ENCODE measurements at places on chromosomes 3 and 15.

GRCh38 chr3:118705487-118706219, 329.0 kb downstream of the IGSF11 start:
- no peak for DNase-seq

DNA sequence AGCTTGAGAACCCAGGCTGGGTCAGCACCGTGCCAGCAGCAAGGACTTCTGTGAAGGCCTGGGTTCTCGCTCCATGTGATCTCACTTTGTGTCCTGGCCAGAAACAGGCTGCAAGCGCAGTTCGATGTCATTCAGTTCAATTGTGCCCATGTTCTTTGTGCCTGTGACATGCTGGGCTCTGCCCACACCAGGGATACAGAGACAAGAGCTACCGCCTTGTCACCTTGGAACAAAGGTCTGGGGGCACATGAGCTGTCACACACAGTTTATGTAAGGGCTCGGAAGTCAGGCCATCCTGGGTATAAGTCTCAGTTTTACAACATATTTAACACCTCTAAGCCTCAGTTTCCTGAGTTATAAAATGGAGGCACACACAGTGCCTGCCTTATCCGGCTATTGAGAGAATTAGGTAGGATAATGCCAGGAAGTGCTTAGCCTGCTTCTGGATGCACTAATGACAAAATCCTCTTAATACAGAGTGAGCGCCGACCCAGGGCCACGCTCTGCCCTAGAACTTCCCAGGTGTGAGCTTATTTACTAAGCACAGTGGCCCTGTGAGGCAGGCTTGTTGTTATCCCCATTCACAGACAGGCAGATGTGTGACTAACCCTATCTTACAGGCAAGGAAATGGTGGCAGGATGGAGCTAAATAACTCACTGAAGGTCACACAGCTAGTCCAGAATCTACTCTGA, 50.4 kb upstream of the LIMD1 start:
- DNase-seq: no peak

DNA sequence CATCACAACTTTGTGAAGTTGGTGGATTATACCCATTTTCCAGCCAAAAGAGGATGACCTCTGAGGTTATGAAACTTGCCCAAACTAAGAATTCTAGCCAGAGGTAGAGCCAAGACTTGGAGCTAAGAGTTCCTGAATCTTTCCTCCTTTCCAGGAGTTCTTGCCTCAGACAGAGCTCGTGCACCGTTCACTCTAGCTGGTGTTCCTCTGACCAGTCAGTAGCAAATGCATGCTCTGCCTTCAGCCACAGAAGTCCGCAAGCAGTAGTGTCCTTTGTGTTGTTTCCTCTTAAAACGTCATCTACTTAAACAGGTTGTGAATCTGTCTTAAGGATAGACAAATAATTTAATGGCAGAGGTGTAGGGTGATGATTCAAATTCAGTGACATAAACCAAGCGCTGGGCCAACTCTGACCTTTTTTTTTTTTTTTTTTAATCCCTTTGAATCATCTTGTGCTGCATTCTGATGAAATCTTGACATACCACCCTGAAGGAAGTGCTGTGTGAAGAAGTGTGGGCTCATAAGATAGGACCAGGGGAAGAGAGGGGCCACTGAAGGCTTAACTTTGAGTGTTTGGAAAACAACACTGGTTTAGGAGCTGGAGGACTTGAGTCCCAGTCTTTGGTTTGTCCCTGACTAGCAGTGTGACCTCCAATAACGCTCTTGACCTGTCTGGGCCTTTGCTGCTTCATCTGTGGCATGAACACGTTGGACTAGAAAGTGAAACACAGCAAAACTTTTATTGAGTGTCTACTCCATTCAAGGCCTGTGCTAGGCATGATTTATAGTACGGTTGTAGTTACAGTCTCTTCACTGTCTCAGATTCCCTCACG, 53.4 kb downstream of the ITPR1 start:
- DNase-seq: no peak

DNA sequence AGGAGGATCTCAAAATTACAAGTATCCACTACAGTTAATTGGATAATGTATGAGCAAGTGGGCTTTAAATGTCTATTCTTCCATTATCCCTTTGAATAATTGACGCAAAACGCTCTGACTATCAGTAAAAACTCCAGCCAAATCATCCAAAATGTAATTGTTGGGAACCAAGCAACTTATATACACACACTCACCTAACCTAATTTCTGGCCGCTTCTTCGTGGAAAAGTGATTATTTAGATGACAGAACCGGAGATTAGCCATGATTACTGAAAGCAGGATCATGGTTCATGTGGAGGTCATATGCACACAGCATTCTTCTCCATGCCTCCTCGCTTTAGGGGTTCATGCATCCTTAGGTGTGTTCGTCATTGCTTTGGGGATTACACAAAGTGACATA, 992.4 kb downstream of the NAALADL2 start:
- no peak for DNase-seq

DNA sequence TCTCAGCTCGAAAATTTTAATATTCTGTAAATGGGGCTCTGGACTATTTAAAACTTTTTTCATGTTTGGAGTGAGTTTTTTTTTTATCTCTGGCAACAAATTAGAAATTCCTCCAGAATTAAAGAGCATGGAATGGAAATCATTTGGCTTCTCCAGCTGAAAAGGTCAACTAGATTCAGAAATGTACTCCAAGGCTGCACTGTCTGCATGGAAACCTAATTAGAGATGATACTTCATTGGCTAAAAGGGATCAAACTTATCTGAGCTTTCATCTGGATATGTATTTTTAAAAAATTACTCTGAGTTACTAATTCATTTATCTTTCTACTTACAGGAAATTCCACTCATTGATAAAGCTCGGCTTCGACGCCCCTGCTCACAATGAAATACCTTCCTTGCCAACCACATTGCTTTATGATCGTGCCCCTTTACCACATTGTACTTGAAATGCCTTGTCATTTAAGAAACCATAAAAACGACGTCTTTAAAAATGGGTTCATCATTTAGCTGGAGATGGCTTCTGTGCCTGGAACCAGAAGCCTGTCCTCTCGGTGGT, 285.5 kb upstream of the ICE2 start:
- DNase-seq: no peak

GRCh38 chr15:38176155-38176554, 76.5 kb upstream of the SPRED1 start:
- DNase-seq: peak; percentile 87

- DNase-seq: no peak
These were observed 4.6 kb downstream of the WDR93 start for GRCh38 chr15:89695198-89695597.

Data from fibroblast of upper back skin (primary cell).